ENCODE measurements at places on chromosomes 11 and 22. TPM values are rescaled to one million over a fixed set of nuclear protein-coding genes. Genes with fewer than 3 reads are reported as not detected.

Gene MRGPRE
- polyA plus RNA-seq: not detected

Gene XKR3
- polyA plus RNA-seq: not detected

Gene TOP3B
- 17.3 TPM for polyA plus RNA-seq

Gene B4GALNT4
- 0.31 TPM for polyA plus RNA-seq

Gene SLC17A6
- not detected for polyA plus RNA-seq

Data from CD8-positive, alpha-beta memory T cell (primary cell).